Naive thymus-derived CD8-positive, alpha-beta T cell (primary cell): ENCODE measurements at places on chromosomes 13 and 19. TPM values are rescaled to one million over a fixed set of nuclear protein-coding genes. Genes with fewer than 3 reads are reported as not detected.

DNA sequence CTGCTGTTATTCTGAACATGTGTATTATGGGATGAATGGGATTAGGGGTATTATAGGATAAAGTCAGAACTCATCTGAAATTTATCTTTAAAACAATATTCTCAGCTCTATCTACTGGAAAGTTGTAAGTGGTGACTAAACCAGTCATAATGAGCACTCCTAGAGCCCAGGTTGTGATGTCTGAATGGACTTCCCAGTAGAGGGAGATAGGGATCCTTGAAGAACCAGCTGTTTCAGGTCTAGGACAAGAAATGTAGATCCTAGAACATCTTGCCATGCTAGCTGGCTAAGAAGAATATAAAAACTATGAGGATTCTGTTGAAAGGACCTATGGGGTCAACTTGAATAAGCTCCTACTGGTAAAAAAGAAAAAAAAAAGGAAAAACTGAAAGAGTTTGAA, 310.8 kb downstream of the SLC7A1 start:
- H3K36me3 ChIP-seq, result no peaks in the 10 kb centered on the region
- peaks cover 11% of the 10 kb centered on the region for H3K27me3 ChIP-seq
- no peak overlapping the region for H3K27ac ChIP-seq
- DNase-seq, result no peak

DNA sequence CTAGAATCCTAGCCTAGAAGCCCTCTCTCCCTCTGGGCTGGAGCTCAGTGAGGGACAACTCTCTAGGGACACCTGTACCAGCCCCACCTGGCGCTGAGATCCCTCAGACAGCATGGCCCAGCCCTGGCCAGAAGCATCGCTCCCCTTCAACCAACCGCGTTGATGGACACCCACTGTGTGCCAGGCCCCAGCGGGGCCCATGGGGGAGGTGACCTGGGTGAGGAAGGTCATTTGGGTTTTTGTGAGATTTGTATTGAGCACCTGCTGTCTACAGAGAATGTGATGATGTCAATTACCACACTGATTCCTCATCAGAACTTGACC, 9.2 kb upstream of the ARRDC2 start:
- peak overlapping the region; percentile 100 for H3K27ac ChIP-seq
- peak overlapping the region; percentile 26 for H3K4me3 ChIP-seq
- H3K4me1 ChIP-seq, result peaks cover 34% of the 10 kb centered on the region
- DNase-seq, result no peak

DNA sequence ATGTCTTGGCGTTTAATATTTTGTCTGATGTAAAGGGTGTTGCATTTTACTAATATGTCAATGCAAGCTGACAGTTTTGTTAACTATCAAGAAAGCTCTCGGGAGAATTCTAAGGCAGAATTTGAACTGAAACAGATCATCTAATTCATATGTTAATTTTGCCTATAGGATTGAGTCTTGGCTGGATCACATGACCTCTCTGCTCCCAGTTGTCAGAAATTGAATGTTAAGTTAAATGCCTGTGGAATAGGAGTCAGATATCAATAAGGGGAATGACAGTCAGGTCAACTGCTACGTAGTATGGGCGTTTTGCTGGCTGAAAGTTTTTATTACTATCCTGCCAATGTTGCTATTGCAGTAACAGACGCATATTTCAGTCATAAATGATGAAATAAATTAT, 358.5 kb downstream of the MYO16 start:
- H3K27ac ChIP-seq, result no peak overlapping the region
- H3K4me1 ChIP-seq, result no peaks in the 10 kb centered on the region
- DNase-seq, result no peak
- H3K27me3 ChIP-seq, result peaks cover 17% of the 10 kb centered on the region
- no peaks in the 10 kb centered on the region for H3K36me3 ChIP-seq

GRCh38 chr13:28585561-28585960, 73.4 kb upstream of the POMP start:
- DNase-seq, result no peak
- no peak overlapping the region for H3K4me3 ChIP-seq
- H3K27ac ChIP-seq, result no peak overlapping the region
- H3K36me3 ChIP-seq, result no peaks in the 10 kb centered on the region
- no peaks in the 10 kb centered on the region for H3K4me1 ChIP-seq

DNA sequence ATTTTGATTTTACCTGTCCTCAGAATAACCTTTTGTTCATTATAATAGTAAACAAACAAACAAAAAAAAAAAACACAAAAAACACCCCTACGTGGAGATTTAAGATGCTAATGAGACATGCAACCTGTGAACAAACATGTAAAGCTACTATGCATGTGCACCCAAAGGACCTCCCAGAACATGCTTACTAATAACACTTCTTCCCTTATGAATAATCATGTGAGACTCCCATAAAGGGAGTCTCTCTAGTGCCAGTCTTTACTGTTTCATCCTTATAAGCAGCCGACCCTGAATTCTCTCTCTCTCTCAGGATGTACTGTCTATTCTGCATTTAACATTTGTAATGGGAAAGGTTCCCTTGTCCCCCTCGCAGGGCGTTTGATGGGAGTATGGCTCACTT, 1051.1 kb downstream of the PCDH17 start:
- no peaks in the 10 kb centered on the region for H3K4me1 ChIP-seq
- H3K4me3 ChIP-seq, result no peak overlapping the region
- no peak for DNase-seq
- H3K36me3 ChIP-seq, result no peaks in the 10 kb centered on the region
- no peak overlapping the region for H3K27ac ChIP-seq
- H3K27me3 ChIP-seq, result no peaks in the 10 kb centered on the region

DNA sequence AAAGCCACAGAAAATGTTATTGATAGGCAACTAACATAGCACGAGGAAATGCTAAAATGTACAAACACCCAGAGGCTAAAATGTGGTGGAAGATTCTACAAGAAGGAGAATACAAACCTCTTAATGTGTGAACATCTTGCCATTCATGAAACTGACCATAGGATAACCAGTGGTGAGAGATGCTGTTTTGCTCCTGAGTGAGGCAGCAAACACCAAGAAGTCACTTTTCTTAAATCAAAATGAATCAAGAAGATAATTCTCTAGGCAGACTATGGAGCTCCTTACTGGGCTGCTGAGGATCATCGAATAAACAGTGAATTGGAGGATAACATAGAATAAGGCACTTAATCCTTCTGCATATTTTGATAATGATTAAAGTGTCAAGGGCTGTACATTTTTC, 375.4 kb upstream of the SLITRK6 start:
- no peak overlapping the region for H3K4me3 ChIP-seq
- H3K27me3 ChIP-seq, result no peaks in the 10 kb centered on the region
- no peak for DNase-seq

DNA sequence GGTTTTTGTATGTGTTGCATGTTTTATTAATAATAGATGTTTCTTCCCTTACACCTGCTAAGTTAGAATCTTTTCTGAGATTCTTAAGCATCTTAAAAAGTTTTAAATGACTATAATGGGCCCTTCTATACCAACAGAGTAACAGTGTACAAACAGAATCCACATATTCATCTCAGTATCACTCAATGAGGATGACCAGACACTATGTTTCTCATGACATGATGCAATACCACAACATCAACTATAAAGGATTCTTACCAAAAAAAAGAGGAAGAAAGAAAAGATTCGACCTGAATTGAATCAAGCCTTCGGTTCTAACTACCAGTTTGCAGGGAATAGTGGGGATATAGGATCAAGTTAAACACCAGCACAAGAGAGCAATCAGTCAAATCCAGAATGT, 56.5 kb downstream of the INTS6 start:
- peaks cover 10% of the 10 kb centered on the region for H3K36me3 ChIP-seq
- H3K4me3 ChIP-seq, result no peak overlapping the region
- H3K27me3 ChIP-seq, result no peaks in the 10 kb centered on the region
- H3K4me1 ChIP-seq, result peaks cover 62% of the 10 kb centered on the region
- no peak for DNase-seq

- H3K36me3 ChIP-seq, result no peaks in the 10 kb centered on the region
- H3K27ac ChIP-seq, result no peak overlapping the region
- no peaks in the 10 kb centered on the region for H3K27me3 ChIP-seq
- H3K4me1 ChIP-seq, result no peaks in the 10 kb centered on the region
Observed at GRCh38 chr13:62250501-62251201, 835.0 kb upstream of the PCDH20 start.

GRCh38 chr13:99953138-99953755, 18.3 kb downstream of the ZIC5 start:
- peaks cover under 1% of the 10 kb centered on the region for H3K36me3 ChIP-seq
- no peak overlapping the region for H3K4me3 ChIP-seq
- no peak overlapping the region for H3K27ac ChIP-seq
- peaks cover 64% of the 10 kb centered on the region for H3K27me3 ChIP-seq

The PDE4C gene
- not detected for polyA plus RNA-seq

The ZNF723 gene
- not detected for polyA plus RNA-seq

The S1PR4 gene
- 332 TPM for polyA plus RNA-seq

The ZNF471 gene
- 0.61 TPM for polyA plus RNA-seq

The ZNF99 gene
- polyA plus RNA-seq, result not detected

The SKA3 gene
- 0.79 TPM for polyA plus RNA-seq

The CGB8 gene
- not detected for polyA plus RNA-seq

The CFD gene
- polyA plus RNA-seq, result 10.0 TPM

The SMIM44 gene
- polyA plus RNA-seq, result not detected
